ENCODE measurements at places on chromosomes 12 and 14.

DNA sequence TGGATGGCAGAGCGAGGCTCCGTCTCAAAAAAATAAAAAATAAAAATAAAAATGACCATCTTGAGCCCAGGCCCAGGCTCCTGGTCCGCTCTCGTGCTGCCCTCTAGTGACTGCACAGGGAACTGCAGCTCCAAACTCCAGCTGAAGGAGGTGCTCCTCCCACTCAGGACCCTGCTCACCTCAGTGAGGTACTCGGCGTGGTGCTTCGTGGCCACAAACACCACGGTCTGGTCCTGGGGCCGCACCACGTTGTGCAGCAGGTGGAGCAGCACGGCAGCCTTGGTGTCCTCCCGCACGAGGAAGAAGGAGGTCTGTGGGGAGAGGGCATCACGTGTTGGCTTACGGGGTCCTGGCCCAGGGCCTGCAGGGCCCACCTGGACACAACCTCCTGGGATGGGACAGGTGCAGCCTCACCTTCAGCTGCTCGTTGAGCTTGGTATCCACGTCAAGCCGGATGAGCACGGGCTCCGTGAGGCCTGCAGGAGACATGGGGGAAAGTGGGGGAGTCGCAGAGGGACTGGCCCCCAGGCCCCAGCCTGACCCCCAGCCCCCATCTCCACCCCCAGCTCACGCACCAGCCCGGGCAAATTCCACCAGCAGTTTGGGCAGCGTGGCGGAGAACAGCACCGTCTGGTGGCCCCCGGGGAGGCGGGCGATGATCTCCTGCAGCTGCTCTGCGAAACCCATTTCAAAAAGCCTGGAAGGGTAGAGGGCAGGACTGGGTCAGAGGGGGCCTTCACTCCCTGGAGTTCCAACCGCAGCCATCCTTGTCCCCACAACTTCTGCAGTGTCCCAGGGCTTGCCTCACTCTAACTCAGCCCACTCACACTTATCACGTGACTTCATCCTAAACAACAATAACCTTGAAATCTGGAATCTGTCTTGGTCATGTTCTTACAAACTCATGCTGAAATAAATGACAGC lies 10.6 kb downstream of the DDX54 start:
- peak; percentile 90 for DNase-seq
- H3K4me1 ChIP-seq, result peaks cover 22% of the 10 kb centered on the region
- no peak overlapping the region for H3K4me3 ChIP-seq
- H3K27ac ChIP-seq, result peak overlapping the region; percentile 90
- peaks cover 88% of the 10 kb centered on the region for H3K36me3 ChIP-seq
- no peaks in the 10 kb centered on the region for H3K27me3 ChIP-seq

- peaks cover 3% of the 10 kb centered on the region for H3K4me1 ChIP-seq
- peaks cover 24% of the 10 kb centered on the region for H3K36me3 ChIP-seq
- no peak overlapping the region for H3K27ac ChIP-seq
- H3K4me3 ChIP-seq, result no peak overlapping the region
These were observed 35.3 kb downstream of the KLRK1 start for GRCh38 chr12:10354502-10354901.

DNA sequence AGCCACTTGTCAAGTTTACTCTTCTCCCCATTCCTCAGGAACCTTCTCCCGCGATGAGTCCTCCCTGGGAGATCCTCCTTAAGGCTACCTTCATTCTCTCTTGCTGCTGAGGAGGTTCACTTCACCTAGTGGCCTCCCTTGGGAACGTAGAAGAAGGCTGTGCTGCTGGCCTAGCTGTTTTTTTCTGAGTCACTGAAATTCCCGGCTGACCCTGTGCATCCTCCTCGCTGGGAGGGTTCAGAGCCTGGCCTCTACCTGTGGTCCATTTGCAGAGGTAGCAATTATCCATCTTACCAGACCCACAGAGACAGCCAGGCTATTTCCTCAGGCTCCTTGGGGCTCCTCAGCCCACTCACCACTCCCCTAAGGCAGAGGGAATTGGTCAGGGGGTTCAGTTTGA lies 4.6 kb downstream of the KRT82 start:
- H3K4me3 ChIP-seq, result no peak overlapping the region
- no peaks in the 10 kb centered on the region for H3K36me3 ChIP-seq
- DNase-seq, result no peak
- H3K4me1 ChIP-seq, result no peaks in the 10 kb centered on the region

DNA sequence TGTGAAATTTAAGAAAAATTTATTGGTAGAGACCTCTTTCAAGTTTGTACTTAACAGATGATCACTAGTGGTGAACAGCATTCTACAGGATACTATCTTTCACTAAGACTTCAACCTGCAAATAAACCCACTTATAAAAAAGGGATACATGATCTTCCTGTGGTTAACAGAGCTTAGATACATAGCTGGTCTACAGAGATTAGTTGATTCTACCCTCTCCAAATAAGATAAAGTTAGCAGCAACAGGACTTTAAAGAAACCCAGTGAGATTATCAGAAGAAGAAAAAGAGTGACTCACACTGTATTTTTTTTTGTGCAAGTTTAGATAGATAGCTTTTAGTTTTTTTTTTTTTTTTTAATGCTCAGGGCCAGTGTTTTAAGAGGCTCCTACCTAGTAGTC lies 34.5 kb downstream of the USP44 start:
- H3K36me3 ChIP-seq, result peaks cover 32% of the 10 kb centered on the region
- no peaks in the 10 kb centered on the region for H3K4me1 ChIP-seq
- H3K27ac ChIP-seq, result no peak overlapping the region
- no peak for DNase-seq

DNA sequence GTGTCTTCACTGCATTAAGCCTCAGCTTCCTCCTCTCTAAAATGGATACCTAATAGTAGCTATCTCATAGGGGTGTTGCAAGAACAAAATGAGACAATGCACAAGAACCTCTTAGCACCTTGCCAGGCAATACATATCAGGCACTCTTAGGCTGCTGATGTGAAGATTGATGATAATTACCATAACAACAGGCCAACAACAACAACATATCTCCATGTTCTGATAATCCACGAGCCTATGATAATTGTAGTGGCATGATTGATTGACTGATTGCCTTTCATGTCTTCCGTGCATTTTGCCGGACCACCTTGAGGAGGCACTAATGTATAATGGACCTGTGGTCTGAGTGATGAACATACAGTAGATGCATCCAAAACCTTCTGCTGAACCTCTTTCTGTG lies 50.7 kb upstream of the WSCD2 start:
- H3K4me3 ChIP-seq, result no peak overlapping the region
- no peak overlapping the region for H3K27ac ChIP-seq
- peaks cover 48% of the 10 kb centered on the region for H3K27me3 ChIP-seq
- no peak for DNase-seq
- H3K36me3 ChIP-seq, result no peaks in the 10 kb centered on the region
- peaks cover 9% of the 10 kb centered on the region for H3K4me1 ChIP-seq

DNA sequence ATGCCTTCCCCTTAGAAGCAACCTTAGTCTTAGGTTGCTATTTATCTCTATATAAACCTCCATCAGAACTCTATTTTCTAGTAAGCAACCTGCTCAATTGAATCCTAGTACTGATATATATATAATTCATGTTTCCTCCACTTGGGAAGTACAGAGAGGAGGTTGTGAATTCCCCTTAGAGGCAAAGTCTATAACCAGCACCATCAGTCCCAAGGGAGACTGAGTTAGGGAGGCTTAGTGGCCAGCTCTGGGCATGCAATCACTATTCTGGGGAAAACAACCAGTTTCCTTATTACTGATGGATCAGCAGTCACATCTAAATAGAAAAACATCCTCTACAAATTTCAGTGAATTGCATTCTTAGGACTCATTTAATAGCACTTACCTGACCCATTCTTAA lies 489.1 kb downstream of the RMST start:
- no peak overlapping the region for H3K4me3 ChIP-seq
- DNase-seq, result no peak
- peaks cover 24% of the 10 kb centered on the region for H3K36me3 ChIP-seq

All from nephron progenitor cell (in vitro differentiated cells).